ENCODE measurements at places on chromosomes 7 and 10. TPM values are rescaled to one million over a fixed set of nuclear protein-coding genes. Genes with fewer than 3 reads are reported as not detected.

TMEM130 gene
- total RNA-seq: 1.3 TPM

LIPK gene
- total RNA-seq: 10.6 TPM

CCDC146 gene
- 18.2 TPM for total RNA-seq

ZNF853 gene
- total RNA-seq: 5.1 TPM

TCAF2 gene
- 1.2 TPM for total RNA-seq

COL1A2 gene
- total RNA-seq: 8,355 TPM

DNAJC9 gene
- 17.2 TPM for total RNA-seq

NPFFR1 gene
- 0.59 TPM for total RNA-seq

SLC18A3 gene
- total RNA-seq: not detected

SPDYE2 gene
- total RNA-seq: not detected

BPGM gene
- total RNA-seq: 101 TPM

PCGF6 gene
- total RNA-seq: 8.9 TPM

SLC26A4 gene
- 1.1 TPM for total RNA-seq

UCMA gene
- not detected for total RNA-seq

VSIR gene
- 15.8 TPM for total RNA-seq

CALHM1 gene
- not detected for total RNA-seq

ELFN1 gene
- total RNA-seq: 3.1 TPM

SPAG6 gene
- total RNA-seq: not detected

TRPV6 gene
- 1.8 TPM for total RNA-seq

MSMB gene
- 4.8 TPM for total RNA-seq

CHPF2 gene
- total RNA-seq: 18.5 TPM

EPO gene
- total RNA-seq: not detected

PIP4K2A gene
- 22.1 TPM for total RNA-seq

OR6B1 gene
- total RNA-seq: not detected

PPP3CB gene
- 61.3 TPM for total RNA-seq

DGKI gene
- total RNA-seq: 1.5 TPM

MORN4 gene
- 5.4 TPM for total RNA-seq

PAX4 gene
- total RNA-seq: not detected

CARD11 gene
- 0.59 TPM for total RNA-seq

TAS2R41 gene
- total RNA-seq: not detected

TFR2 gene
- total RNA-seq: 1.4 TPM

MRLN gene
- 15.7 TPM for total RNA-seq

CACNB2 gene
- 2.6 TPM for total RNA-seq

LRIT1 gene
- total RNA-seq: not detected

TMEM229A gene
- total RNA-seq: not detected

SPAM1 gene
- total RNA-seq: not detected

SORCS3 gene
- total RNA-seq: 0.39 TPM

OR2A7 gene
- 12.5 TPM for total RNA-seq

SPDYE3 gene
- not detected for total RNA-seq

PHTF2 gene
- total RNA-seq: 27.6 TPM

GPC2 gene
- total RNA-seq: 3.9 TPM

TMED4 gene
- total RNA-seq: 71.4 TPM

ATRNL1 gene
- 24.4 TPM for total RNA-seq

All from skin of body (tissue), 3 donors.